ENCODE measurements at places on chromosomes 11 and 22.

- DNase-seq = no peak
Observed at GRCh38 chr11:70108250-70108649, 30.1 kb downstream of the ANO1 start.

DNA sequence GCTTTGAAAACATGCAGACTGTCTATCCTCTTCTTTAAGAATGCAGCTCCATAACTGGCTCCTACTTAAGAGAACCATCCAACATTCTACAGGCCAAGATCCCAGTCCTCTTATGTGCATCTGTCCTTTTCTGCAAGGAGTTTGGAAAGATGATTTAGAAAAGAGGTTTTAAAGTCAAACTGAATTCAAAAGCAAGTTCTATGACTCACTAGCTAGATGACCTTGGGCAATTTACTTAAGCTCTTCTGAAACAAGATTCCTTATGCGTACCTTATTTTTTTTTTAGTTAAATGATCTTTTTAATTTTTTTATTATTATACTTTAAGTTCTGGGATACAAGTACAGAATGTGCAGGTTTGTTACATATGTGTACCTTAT is 29.2 kb downstream of the GUCY1A2 start:
- no peak for DNase-seq

DNA sequence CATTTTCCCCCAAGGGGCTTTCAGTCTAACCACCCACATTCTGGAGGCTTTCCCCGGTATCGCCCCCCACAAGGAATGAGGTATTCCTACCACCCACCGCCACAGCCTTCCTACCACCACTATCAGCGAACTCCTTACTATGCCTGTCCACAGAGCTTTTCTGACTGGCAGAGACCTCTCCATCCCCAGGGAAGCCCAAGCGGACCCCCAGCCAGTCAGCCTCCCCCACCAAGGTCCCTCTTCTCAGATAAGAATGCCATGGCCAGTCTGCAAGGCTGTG is 14.6 kb upstream of the SLC25A18 start:
- DNase-seq = no peak

- peak; percentile 23 for DNase-seq
Observed at GRCh38 chr11:115869780-115870431, 365.7 kb upstream of the CADM1 start.

- DNase-seq = no peak
Observed at GRCh38 chr22:30874431-30875370, 93.9 kb downstream of the MORC2 start.

GRCh38 chr11:316031-316701 is 2.3 kb downstream of the IFITM1 start:
- DNase-seq = no peak

- no peak for DNase-seq
Observed at GRCh38 chr11:20022363-20023081, 137.8 kb downstream of the DBX1 start.

DNA sequence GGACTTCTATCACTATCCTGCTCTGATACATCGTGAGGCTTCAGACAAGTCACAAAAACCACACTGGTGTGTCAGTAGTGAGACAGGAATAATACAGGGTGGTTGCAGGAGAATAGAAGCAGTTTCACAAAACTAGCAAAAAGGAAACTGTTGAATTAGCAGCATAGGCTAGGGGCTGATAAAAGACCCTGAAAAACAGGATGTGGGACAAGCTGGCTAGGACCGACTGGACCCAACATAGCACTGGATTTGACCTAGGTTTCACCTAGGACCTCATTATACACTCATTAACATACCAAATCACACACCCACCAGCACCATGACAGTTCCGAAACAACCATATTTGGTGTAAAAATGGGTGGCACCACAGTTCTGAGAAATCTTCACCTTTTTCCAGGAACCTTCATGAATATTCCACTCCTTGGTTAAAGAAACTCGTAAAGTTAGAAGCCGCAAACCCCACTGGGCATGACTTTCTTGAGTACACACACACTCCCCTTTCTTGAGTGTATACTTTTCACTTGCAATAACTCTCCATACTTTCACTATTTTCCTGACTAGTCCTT is 76.2 kb downstream of the SLC1A2 start:
- no peak for DNase-seq

DNA sequence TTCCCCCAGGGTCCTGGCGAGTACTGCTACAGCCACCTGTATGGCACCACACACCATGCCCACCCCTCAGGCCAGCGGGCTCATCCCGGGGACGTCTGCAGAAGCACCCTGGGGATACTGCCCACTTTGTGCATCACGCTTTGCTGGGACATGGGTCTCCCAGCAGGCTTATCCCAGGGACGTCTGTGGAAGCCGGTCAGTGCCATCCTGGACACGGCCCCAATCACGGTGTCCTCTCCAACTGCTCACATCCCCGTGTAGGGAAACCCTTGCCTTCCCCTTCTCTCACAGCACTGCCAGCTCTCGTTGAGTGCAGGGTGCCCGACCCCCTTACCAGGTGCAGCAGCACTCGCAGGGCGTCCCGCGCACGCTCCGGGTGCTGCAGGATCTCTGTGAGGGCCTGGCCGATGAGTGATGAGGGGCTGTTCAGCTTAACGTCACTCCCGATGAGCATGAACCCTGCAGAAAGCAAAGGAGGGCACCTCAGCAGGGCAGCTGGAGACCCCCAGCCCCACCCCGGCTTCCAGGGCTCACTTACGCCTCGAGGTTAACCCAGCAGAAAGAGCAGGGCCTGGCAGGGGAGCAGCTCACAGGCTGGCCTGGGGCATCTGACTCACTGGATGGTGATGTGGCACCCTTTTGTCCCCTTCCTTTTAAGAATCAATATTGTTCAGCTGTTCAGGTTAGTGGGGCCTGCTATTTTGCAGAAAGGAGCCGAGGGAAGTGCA is 76.9 kb upstream of the PITPNB start:
- DNase-seq = no peak

GRCh38 chr11:67194096-67194495 is 72.2 kb upstream of the GRK2 start:
- DNase-seq = no peak

- no peak for DNase-seq
Observed at GRCh38 chr22:19374410-19374809, 57.1 kb downstream of the HIRA start.

DNA sequence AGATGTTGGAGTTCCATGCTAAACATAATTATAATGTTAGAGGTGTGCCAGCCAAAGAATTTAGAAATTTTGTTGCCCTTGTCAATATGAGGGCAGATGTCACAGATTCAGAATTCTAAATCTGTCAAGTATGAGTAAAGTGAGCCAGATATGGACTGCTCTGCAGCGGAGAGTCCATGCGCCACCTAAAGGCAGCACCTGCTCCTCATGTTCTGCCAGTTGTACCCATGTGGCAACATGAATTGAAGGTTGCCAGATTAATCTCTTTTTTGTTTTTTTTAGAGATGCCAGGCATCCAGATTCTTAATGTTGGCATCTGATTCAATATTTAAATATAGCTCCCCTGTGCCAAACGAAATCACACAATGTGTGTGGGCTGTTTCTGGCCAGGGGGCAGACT is 678.6 kb upstream of the ANO5 start:
- DNase-seq = no peak

DNA sequence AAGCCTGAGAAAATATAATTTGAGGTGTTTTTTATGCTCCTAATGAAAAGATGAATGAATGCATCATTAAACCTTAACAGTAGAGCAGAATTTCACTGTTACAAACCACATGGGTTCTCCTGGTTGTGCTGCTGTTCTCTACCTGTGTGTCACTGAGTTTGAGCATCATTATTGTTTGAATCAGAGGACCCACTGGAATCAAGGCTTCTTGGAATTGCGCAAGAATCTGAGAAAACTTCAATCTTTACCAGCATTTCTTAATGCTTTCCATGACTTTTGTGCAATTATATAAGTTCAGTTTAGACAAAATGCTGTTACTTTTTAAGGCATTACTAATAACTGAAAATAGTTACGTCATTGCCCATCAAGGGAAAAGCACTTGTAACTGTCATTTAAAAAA is 18.8 kb upstream of the RBX1 start:
- no peak for DNase-seq

GRCh38 chr11:69014084-69014851 is 1.2 kb upstream of the MRGPRF start:
- no peak for DNase-seq

Data from NCI-H345 (cell line).